Forelimb muscle (tissue), 1 donor: ENCODE measurements at places on chromosomes 7 and 10.

DNA sequence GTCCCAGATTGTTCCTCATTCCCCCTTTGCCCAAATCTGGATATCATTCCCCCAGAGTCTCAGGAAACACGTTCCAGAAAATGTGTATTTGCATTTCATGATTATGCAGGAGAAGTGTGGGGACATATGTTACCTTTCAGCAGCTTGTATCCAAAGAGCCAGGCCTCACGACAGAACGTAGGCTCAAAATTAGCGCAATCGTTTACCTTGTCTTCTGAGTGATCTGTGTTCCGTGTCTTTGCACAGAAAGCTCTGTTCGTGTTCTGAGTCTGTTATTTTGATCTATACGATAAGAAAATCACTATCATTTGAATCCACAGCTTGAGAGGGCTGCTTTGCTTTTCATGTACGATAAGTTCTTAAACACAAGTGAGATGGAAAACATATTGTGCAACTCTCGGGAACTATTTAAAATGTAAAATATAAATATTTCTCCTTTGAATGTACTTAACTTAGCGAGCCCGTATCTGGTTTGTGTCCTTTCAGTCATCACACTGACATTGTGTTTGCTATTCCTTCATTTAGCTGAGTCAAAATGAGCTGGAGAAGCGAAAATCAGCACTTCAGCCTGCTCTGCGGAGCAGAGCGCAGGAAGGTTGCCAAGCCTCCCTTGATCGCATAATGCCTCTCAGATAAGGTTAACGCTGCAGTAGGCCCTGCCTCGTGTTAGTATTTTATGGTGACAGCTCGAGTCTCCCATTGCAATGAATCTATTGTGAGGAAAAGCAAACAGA, 80.2 kb upstream of the CACNB2 start:
- DNase-seq: no peak

- DNase-seq: no peak
Observed at GRCh38 chr7:45187946-45188411, 30.4 kb downstream of the RAMP3 start.

DNA sequence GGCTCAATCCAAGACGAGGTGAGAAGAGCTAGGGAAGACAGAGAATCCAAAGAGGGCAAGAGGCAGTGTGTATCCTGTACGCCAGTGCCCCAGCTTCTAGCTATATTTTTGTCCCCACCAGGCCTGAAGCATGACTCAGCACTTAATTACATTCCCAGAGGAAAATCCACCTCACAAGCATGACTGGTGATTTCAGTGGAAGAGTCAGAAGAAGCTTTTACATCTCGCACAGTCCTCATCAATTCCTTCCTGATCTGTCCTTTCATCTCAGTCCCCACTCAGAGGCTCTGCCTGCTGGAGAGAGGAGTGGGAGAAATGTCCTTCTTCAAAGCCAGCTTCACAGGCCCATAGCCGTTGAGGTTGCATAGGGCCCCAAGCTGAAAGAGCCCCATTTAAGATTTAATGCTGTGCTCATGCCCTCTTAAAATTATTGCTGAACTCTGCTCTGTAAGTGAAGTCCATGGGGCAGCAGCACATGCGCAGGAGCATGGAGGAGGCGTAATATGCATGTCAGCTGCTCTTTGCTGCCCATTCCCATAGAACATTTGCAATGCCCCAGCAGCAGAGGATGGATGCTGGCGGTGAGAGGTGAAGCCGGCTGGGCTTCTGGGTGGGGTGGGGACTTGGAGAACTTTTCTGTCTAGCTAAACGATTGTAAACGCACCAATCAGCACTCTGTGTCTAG, 39.0 kb upstream of the AOAH start:
- DNase-seq: no peak

DNA sequence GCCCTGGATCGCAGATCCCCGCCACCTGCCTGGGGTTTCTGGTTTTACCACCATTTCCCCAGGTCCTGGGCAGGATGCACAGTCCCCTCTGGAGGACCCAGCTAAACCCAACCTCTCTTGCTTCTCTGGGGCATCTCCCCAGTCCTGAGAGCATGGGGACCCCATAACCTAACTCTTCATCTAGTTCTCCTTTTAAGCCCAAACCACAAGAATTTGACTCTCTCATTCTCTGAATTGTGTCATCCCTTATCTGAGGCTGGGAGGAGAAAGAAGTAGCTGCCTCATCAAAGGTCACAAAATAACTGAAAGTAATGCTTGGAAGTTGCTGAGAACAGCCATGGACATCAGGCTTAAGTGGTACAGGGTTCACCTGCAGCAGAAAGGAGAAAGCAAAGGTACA, 159.9 kb downstream of the FGFR2 start:
- no peak for DNase-seq

GRCh38 chr10:13681960-13682359, 95.2 kb downstream of the PRPF18 start:
- no peak for DNase-seq

GRCh38 chr10:86085136-86085535, 281.5 kb downstream of the GRID1 start:
- DNase-seq: no peak

- DNase-seq: no peak
Observed at GRCh38 chr7:109842386-109842785, 1248.5 kb upstream of the LRRN3 start.

DNA sequence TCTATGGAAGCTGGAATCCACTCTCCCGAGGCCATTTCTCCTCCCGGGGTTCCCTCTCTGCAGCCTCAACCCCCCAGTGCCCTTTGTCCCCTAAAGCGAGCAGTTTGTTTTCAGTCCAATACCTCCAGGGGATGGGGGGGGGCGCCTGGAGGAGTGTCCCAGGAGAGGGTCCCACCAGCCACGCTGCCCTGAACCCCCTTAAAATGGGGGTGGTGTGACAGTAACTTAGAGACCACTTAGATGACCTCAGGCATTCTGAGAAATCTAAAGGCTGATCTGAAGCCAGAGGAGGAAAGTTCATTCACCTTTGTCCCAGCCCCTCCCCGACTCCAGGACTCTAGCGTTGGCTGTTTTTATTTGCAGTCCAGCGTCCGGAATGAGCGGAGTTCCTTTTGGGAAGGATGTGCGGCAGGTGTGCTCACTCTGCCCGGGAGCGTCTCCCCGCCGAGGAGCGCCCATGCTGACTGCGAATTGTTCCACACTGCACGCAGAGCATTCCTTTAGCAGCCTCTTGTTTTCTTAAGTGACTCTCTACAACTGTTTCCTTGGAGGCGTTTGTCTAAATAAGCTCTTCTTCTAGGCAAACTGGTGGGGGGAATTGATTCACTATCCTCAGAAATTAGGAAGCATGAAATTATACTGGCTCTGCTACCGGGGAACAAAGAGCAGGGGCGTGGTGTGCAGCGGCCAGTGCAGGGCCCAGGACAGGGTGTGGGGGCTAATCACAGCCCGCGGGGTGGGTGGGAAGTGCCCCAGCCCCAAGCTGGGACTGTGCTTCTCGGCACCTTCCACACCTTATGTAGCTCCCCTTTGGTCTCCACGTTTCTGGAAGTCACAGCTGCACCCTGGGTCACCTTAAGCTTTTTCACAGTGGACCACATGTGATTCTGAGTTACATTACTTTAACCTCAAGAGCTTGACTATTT, 46.3 kb downstream of the SYPL1 start:
- no peak for DNase-seq

DNA sequence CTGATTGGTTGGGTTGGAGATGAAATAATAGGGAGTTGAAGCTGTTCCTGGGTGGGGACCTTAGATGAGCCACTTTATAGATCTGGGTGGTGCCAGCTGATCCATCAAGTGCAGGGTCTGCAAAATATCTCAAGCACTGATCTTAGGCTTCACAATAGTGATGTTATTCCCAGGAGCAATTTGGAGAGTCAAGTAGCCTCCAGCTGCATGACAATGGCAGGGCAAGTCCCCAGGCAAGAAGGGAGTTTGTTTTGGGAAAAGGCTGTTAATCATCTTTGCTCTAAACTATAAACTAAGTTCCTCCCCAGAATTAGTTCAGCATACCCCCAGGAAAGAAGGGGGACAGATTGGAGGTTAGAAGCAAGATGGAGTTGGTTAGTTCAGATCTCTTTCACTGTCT, 47.7 kb upstream of the WAPL start:
- DNase-seq: no peak

DNA sequence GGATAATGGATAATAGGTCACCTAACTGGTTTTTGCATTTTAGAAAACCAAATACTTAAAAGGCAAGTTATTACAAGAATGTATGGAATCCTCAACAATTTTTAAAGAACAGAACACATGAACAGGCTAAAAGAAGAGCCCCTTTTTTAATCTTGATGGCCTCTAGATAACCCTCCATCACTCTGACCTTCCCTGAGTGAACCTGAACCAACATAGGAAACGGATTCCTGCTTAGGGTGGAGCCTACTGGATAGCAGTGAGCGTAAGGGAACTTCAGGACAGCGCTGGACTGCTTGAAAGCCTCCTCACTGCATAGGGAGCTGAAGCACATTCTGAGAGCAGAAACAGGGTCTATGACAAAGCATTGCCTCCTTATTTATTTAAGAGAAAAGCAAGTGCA, 20.5 kb downstream of the TRPV5 start:
- DNase-seq: no peak

DNA sequence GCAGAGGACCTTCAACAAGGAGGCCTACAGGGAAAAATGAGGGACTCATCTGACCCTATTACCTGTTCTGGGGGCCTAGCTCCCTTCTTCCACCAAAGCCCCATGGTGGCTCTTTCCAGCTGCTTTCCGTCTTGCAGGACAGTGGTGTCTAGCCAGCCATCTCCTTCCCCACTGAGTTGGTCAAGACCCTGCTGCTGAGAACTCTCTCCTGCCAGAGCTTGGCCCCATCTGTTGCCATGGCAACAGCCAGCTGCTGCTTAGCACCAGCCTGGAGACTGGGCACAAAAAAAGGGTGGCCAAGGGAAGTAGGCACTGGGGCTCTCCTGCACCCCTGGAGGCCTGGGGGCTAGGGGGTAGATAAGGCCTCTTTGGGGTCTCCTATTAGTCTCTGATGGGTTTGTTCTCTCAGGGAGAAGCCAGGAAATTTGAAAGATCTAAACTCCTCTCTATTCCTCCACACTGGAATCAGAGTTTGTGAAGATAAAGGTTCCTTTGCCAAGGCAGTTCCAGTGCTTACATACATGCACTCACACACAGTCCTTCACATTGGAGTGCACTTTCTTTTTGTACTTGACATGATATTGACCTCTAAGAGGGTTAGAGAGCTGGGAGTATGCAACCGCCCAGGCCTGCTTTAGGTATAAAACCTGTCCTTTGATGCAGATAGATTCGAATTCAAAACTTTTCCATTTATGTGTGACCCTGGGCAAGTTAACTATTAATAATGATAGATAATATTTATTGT, 15.8 kb downstream of the TSPAN33 start:
- no peak for DNase-seq

DNA sequence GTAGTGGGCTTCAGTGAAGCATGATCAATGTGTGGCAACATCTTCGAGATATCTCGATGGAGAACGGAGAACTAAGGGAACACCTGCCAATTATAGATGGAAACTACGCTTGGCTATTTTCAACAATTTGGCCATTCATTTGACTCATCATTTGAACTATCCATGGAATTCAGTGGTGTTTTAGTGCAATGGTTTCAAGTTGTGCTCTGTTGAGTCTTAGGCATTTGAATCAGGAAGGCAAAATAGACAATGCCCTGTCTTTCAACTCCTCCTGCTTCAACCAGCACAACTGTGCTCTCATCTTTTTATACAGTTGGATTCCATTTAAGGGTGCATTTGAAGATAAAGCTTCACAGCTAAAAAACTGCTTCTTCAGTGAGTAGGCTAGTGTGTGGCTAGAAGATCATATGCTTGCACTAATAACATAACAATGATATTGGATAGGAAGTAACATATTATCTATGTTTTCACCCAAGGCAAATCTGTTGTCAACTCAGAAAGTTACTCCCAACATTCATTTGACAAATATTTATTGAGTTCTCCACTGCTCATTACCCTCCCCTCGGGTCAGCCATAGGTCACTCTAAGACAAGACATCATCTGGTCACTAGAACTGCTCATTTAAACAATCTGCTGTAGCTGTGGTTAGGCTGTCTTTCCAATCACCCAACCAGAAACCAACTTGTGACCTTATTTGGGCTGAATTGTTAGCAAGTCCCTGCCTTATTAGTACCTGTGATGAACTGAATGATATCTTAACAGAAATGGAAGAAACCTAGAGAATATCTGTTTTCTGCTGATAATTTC, 314.1 kb upstream of the SP4 start:
- no peak for DNase-seq

- no peak for DNase-seq
Observed at GRCh38 chr7:112103246-112103645, 103.0 kb downstream of the DOCK4 start.

DNA sequence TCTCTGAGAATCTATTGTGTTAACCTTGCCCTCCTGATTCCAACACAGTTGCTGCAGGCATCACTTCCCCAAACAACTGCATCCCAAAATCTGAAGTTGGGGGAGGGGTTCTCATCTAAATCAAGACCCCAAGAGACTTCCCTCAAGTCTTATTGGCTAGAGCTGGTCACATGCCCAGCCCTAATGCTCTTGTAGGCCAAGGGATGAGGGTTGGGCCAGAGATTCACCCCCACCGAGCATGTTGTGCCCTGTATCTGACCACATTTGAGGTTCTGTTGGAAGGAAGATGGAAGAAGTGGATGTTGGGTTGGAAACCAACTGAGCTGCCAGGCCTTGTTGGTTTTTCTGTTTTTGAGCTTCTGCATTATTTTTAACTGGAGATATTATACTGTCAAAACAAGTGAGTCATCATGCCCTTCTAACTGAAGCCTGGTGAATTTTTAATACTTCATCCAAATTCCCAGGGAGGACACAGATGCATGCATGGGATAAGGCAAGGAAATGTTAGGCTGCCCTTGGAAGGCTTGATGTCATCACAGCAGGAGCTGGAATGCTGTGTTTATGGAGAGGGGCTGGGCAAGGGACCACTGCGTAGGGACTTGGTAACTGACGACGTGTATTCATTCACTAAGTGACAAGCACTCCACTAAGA, 68.6 kb upstream of the CACUL1 start:
- DNase-seq: no peak

GRCh38 chr10:34817586-34817985, 2.5 kb upstream of the PARD3 start:
- DNase-seq: no peak

DNA sequence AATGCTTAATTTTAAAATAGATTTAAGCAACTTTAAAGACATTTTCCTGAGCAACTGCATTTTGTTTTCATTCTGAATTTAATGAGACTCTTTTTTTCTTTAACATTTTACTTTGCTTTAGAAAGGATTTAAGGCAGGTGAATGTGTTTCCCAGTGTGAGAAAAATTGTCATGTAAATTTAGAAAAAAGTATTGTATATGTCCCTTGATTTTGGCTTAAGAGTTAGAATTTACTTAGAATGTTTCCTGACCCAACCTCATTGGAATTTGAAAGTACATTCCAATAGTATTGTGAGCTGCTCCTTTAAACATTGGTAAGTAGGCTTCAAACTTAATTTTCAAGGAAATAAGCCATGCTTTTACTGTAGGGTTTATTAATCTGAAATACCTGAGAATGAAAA, 110.2 kb downstream of the PTEN start:
- DNase-seq: no peak
